ENCODE measurements at places on chromosomes 5 and 9.
A peak's percentile ranks its signal among the peaks of the same experiment; 100 is the strongest.

DNA sequence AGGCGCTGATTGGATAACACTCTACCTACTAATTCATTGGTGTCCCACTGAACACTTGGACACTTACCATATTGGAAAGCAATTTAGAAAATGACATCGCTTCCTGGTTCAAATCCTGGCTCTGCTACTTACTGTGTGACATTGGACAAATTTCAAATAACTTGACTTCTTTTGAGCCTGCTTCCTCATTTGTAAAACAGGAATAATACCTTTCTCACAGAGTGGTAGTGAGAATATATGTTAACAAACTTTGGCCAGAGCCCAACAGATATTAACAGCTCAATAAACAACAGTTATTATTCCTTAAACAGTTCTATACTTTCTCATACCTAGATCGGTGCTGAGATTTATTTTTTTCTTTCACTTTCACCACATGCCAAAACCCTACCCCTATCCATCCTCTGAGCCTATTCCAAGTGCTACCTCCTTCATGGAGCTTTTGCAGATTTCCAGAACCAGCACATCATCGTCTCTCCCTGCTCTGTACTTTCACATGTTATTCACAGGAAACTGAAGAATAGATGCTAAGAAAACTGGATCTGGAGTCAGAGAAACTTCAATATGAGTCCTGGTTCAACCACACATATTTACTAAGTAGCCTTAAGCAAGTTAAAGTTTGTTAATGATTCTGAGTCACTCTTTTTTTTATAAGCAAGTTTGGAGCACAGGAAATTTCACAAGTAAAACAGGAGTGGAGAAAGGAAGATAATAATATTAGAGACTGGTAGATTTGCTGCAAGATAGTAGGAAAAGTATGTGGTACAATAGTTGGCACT lies 92.3 kb downstream of the STRBP start:
- no peak for DNase-seq

- no peak for DNase-seq
Observed at GRCh38 chr9:60545878-60546385, 368.3 kb upstream of the SPATA31A5 start.

DNA sequence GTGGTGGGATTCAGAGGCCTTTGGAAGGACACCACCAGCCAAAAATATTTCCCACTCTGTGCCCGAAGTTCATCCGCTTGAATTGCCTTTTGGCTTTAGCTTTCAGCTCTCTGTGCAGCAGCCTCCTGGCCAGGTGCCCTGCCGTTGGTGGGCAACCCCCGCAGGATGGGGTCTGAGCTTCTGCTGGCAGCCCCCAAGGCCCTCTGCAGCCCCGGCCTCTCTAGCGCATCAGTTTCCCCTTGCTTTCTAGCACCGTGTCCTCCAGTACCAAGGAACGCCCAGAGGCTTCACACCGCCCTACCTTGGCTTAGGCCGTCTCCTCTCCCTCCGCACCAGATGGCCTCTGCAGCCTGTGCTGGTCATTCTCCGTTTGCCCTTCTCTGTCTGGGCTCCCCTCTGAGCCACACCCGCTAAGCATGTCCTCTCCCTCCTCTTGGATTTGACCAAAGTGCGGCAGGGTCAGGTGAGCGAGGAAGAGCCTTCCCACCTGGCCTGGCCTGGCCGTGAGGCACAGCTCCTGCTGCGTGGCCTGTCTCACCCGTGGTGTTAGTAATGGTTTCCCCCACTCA lies 4.2 kb upstream of the TSC1 start:
- DNase-seq = no peak

- no peak for DNase-seq
Observed at GRCh38 chr5:172598251-172599203, 42.5 kb upstream of the NEURL1B start.

- DNase-seq = no peak
Observed at GRCh38 chr5:59276325-59276675, 617.2 kb downstream of the PDE4D start.

DNA sequence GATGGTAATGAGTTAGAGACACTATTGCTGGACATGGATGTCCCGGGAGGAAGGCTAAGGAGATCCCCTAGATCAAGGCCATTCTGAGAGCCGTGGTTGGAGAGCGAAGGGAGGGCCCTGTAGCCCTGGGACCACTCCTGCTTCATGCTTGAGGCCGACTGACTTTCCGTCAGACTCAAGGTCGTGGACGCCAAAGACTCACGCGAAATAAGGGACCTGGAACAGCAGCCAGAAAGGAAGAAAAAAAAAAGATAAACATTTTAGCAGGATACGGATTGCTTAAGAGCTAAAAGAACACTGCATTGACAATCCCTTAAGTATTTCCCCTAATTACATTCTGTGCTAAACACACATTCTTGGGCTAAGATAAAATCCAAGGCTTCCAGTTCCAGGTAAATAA lies 181.2 kb downstream of the GLIS3 start:
- DNase-seq = no peak

DNA sequence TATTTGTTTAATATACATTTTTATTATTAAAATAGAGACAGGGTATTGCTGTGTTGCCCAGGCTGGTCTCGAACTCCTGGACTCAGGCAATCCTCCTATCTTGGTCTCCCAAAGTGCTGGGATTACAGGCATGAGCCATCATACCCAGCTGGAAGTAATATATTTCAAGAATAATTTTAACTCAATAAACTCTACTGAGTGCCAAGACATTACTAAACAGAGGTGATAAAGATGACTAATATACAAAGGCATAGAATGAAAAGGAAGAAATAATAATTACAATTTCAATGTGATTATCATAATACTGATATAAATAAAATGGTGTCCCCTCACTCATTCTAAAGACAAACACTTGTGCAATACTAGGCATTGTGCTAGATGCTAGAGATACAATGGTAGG lies 13.9 kb downstream of the GOLPH3 start:
- no peak for DNase-seq

DNA sequence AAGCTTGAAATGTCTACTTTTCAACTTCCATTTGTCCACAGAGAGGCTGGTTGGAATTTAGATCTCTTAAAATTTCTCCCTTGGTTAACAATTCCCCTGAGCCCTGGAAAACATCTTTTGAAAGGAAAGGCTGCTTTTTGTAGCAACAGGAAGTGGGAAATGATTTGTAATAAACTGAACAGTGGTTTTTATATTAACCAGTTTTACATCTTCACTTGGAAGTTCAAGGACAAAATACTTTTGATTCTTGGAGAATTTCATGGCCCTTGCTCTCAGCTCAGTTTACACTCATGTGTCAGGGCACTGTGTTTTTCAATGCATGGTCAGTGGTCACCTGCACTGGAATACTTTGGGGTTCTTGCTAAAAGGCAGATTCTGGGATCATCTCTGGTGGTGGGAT lies 9.9 kb downstream of the MLANA start:
- DNase-seq = no peak

- no peak for DNase-seq
Observed at GRCh38 chr5:96648593-96648992, 13.6 kb upstream of the CAST start.

DNA sequence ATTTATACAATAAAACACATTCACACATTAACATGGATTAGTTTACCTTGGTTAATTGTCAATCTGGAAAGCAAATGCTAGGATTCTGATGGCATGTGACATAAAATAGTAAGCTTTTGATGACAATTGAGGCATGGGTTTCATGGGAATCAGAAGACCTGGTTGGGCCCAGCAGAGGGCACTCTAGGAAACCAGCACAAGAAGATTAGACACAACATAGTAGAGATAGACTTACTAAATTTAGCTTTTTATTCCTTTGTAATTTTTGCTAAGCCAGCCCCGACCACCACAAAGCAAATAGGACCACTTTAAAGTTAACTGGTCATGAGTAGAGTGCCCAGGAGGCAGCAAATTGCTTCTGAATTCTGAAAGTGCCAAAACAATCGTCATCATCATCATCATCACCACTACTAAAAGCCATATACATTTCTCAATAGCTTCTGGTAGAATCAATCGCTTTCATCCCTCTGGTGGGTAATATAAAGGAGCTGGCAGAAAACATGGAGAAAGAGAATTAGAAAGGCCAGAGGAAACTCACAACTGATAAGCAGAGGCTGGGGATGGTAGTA lies 163.2 kb downstream of the ARRDC3 start:
- DNase-seq = peak; percentile 11

- no peak for DNase-seq
Observed at GRCh38 chr5:147949711-147950573, 43.6 kb upstream of the C5orf46 start.

DNA sequence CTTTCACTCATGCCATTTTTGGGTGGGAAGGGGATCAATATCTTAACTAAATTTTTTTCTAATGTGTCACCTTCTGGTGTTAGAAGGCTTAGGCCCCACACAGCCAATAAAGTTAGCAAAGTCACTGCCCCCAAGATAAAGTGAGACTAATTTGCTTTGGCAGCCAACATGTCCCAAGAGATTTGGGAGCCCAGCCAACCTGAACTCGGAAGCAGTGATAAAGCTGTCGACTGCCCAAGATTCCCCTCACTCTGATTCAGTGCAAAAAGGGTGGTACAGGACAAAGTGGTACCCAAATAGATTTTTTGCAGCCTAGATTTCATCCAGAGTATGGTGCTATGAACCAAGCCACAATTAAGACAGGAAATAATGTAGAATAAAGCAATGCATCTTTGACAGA lies 572.5 kb upstream of the ARRDC3 start:
- no peak for DNase-seq

Data from CD4-positive, alpha-beta T cell treated with Interleukin-1 beta for 1 hour (primary cell).